GM19239 (cell line): ENCODE measurements at places on chromosomes 3 and 15.

DNA sequence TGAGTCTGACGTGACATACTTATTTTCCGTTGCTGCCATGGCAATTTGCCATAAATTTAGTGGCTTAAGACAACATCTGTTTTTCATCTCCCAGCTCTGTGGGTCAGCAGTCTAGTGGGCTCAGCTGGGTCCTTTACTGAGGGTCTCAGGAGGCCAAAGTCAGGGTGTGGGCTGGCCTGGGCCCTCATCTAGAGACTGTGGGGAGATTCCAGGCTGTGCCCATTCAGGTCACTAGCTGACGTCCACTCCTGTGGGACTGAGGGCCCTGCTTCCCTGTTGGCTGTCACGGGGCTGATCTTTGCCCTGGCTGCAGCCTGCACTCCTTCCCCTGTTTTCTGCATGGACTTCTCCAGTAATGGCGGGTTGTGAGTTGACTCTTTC is 19.1 kb downstream of the FGD5 start:
- no peak for DNase-seq

GRCh38 chr3:171186383-171186782 is 159.9 kb upstream of the SLC2A2 start:
- DNase-seq = no peak

DNA sequence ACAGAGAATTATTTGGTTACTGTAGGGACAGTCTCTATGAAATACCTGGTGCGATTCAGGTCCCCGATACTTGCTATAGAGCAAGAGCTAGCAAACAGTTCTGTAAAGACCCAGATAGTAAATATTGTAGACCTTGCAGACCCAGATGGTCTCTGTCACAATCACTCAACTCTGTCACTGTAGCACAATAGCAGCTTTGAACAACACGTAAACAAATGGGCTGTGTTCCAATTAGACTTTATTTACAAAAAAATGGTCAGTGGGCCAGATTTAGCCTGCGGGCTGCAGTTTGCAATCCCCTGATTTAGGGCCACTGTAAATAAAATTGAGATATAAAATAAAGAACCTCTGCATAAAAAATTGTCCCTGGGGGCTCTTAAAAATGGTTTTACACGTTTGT is 127.7 kb downstream of the SV2B start:
- no peak for DNase-seq

GRCh38 chr3:101638261-101638745 is 38.6 kb downstream of the ZBTB11 start:
- no peak for DNase-seq

DNA sequence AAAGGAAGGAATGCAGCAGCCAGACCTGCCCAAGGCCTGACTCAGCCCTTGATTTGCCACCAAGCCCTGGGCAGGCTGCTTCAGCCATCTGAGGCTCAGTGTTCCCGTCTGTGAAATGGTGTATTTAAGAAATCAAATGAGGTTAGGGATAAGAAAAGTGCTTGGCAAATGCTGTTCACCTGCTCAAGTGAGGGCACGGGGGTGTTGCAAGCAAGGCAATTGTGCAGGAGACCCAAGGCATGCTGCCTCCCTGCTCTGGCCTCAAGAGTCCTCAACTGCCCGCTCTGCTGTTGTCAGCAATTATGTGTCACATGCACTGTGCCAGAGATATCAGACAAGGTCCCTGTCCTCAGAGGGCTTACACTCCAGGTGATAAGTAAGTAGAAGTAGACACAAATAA is 101.8 kb downstream of the TPRA1 start:
- DNase-seq = no peak

DNA sequence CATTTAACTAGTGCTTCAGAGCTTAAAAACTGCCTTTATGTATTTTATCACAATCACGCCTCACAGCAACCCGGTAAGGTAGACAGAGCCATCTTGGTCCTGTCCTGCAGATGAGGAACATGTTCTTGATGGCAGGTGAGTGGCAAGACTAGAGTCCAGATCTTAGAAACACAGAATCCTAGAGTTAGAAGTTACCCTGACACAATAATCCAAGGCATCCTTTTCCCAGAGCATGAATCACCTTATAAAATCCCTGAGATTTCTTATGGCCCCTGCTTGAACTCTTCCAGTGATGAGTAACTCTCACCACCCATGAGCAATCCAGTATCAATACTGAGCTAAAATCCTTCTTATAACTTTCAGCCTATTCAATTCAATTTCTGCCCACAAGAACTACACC is 16.9 kb downstream of the POPDC2 start:
- DNase-seq = no peak

DNA sequence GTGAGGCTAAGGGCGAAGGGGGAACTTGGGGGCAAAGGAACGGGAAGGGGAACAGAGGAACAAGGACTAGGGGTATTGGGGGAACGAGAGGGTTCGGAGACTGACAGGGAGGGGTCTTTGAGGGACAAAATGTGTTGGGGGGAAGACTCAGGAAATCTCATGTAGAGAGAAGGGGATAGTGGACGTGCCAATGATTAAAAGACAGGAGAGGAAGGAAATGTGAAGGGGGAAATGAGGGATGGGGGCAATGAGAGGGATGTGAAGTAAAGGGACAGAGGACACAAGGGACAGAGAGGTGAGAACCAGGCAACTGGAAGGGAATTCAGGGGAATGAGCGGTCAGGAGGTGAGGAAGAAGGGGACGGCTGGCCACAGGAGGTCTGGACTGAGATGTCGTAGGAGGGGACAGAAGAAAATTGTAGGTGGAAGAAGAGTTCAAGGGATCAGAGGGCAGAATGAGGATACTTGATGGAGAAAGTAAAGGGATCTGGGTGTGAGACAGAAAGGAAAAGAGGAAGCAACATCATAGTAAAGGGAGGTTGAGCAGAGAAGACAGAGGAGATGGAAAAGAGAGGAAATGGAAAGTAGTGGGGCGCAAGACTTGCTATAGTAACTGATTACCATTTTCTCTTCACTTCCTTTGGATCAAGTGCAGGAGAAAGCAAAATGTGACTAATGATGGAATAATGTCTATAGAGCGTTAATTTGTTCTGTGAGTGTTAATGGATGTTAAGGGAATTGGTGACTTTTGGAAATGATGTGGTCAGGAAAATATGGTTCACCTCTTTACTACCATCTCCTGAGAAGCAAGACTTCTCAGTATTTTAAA is 749 bp downstream of the RAB8B start:
- no peak for DNase-seq

DNA sequence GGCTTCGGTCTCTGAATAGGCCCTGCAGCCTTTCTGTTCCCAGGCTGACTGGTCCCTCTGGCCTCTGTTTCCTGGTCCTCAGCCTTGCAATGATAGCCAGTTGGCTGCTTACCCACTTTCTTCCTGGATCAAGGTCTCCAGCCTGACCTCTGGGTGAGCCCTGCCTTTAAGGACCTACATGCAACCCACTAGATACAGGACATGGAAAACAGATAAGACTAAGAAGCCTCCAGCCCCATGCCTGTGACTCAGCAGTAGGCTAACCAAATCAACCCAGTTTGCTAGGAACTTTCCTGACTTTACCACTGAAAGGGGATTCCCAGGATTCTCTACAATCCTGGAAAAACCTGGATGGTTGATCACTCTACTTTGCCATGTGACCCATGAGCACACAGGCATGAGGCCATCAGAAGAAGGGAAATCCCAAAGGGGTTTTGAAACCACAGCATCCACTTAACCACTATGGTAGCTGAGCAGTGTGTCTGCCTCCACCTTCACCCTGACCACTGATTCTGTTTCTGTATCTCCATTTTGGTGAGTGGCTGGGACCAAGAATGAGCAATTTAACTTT is 188.1 kb downstream of the CHST2 start:
- no peak for DNase-seq

- no peak for DNase-seq
These were observed 12.8 kb upstream of the KLF15 start for GRCh38 chr3:126370055-126370454.

- DNase-seq = no peak
These were observed 627 bp downstream of the ACAD11 start for GRCh38 chr3:132659000-132659364.

GRCh38 chr15:31327669-31328427 is 1.2 kb downstream of the KLF13 start:
- DNase-seq = no peak

- DNase-seq = no peak
These were observed 111.1 kb downstream of the SNRPN start for GRCh38 chr15:25065876-25066275.

GRCh38 chr3:194487289-194488054 is 670 bp upstream of the ATP13A3 start:
- DNase-seq = no peak

- DNase-seq = no peak
These were observed 46.6 kb downstream of the SLCO2A1 start for GRCh38 chr3:133983126-133983525.

- DNase-seq = peak; percentile 55
These were observed 21.4 kb downstream of the FEM1B start for GRCh38 chr15:68298882-68299381.

- no peak for DNase-seq
These were observed 13.5 kb downstream of the TBC1D2B start for GRCh38 chr15:78063970-78064385.
